ENCODE measurements at places on chromosomes 4 and X.

- DNase-seq = no peak
Measured at GRCh38 chr4:932713-933070, 432 bp downstream of the TMEM175 start.

- DNase-seq = no peak
Measured at GRCh38 chr4:87326460-87326859, 3.8 kb upstream of the HSD17B13 start.

DNA sequence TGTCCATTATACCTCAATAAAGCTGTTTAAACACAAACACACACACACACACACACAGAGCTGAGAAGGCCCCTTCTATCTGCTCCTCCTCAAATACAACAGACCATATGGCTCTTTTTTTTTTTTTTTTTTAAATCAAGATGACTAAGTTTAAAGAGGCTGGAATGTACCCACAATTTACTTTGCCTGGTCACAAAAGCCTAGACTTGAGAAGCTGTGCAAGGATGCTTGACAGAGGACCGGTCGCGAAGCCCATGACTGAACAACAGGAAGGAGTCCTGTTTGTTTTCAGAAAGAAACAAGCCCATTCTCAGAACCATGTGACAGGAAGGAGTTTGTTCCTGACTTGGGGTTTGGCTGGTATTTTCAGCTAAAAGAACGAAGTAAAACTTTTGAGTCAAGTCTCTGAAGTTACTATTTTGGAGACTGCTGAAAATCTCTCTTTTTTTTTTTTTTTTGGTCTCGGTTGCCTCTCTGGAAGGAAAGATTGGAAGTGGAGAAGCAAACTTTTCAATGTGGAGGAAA is 650.9 kb upstream of the TENM3 start:
- DNase-seq = no peak

DNA sequence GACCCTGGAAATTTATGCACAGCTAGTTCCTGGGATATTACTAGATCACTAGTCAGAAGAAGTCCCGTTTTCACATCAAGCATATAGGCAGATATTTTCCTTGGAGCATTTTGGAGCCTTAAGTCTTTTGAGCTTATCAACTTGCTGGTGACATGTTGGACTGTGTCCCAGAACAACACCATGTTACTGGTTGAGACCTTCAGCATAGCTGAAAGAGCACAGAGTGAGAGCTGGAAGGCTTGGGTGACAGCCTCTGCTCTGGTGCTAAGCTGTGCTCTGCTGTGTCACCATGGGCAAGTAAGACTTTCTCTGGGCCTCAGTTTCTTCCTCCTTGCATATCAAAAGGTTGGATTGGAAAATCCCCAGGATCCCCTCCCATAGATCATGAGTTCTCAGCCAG is 116.6 kb upstream of the FRMPD4 start:
- DNase-seq = no peak

DNA sequence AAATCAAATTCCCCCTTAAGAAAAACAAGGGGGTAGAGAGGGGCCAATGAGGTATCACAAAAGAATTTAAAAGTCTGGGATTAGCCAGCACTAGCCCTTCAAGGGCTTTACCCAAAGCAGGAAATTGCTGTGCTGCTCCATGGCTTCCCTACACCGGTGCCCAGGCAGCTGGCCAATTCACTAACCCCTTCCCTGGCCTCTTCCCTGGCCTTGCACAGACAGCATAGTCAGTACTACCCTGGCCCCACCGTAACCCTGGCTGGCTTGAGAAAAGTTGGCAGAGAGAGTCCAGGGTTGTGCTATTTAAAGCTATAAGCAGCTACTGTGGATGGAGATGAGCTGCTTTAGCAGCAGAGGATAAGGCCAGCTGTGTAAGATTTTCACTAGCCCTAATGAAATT is 43.1 kb downstream of the ADAMTS3 start:
- no peak for DNase-seq
